Kidney glomerular epithelial cell (primary cell): ENCODE measurements at places on chromosomes 16 and 17.

DNA sequence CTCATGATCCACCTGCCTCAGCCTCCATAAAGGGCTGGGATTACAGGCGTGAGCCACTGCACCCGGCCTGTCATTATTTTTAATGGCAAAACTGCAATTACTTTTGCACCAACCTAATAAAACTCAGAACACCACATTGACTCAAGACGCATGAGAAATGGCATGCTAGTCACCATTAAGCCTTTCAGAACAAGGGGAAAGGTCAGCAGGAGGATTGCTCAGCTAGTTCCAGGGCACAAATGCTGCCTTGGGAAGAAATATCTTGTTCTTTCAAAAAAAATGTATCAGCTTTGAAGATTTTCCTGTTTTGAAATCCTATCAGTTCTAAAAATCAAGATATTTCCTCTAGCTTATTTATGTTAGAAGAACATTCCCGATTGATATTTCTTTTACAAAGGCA, 32.4 kb upstream of the CDYL2 start:
- DNase-seq = no peak

GRCh38 chr16:79444572-79444971, 156.0 kb downstream of the MAF start:
- no peak for DNase-seq

GRCh38 chr17:79558091-79558900, 52.6 kb downstream of the RBFOX3 start:
- no peak for DNase-seq

GRCh38 chr17:37305406-37305905, 70.3 kb upstream of the C17orf78 start:
- DNase-seq = no peak

- no peak for DNase-seq
Observed at GRCh38 chr16:84594725-84595038, 23.2 kb downstream of the COTL1 start.

GRCh38 chr16:11301645-11302501, 20.7 kb upstream of the PRM1 start:
- DNase-seq = no peak
